ENCODE measurements at places on chromosomes 5 and 9.

DNA sequence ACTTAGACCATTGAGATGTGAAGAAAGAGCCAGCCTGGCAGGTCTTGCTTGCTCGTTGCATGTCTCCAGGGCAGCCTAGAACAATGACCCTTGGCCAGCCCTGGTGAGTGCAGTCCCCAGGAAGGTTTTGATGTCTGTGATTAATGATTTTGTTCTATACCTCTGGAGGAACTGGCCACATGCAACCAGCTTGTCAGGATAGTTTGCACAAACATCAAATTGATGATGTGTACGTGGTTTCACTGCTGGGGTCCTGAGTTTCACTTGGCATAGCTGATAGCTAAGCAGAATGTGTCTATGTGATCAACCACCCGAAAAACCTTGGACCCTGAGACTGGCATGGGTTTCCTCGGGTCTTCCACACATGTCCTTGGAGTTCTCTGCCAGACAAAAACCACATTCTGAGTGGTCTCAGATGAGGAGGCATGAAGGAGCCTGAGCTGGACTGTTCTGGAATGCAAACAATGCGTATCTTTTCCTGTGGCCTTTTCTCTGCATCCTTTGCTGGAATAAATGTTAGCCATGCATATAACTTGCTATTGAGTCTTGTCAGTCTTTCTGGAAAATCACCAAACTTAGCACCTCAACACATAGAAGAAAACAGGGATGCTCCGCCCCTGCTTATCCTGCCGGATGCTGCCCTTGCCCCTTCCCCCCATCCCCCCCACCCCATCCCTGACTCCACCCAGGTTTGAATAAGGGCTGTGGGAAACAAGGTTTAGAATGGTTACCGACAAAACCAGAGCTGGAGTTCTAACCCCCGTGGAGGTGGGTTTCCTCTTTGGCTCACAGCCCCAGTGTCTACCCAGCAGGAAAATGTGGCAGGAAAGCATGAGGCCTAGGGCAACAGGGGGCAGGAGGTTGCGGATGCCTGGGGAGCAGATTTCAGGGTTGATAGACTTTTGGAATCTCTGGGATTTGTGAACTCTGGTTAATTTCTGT lies 50.1 kb upstream of the ANKRD33B start:
- no peaks in the 10 kb centered on the region for H3K36me3 ChIP-seq
- peaks cover 11% of the 10 kb centered on the region for H3K4me1 ChIP-seq
- H3K27ac ChIP-seq: peak overlapping the region; percentile 66
- H3K27me3 ChIP-seq: no peaks in the 10 kb centered on the region
- DNase-seq: peak; percentile 54

- peaks cover 21% of the 10 kb centered on the region for H3K4me1 ChIP-seq
- no peak for DNase-seq
- H3K27me3 ChIP-seq: no peaks in the 10 kb centered on the region
- no peak overlapping the region for H3K4me3 ChIP-seq
- H3K36me3 ChIP-seq: peaks cover 4% of the 10 kb centered on the region
These were observed 34.4 kb downstream of the PAM start for GRCh38 chr5:102789469-102789868.

DNA sequence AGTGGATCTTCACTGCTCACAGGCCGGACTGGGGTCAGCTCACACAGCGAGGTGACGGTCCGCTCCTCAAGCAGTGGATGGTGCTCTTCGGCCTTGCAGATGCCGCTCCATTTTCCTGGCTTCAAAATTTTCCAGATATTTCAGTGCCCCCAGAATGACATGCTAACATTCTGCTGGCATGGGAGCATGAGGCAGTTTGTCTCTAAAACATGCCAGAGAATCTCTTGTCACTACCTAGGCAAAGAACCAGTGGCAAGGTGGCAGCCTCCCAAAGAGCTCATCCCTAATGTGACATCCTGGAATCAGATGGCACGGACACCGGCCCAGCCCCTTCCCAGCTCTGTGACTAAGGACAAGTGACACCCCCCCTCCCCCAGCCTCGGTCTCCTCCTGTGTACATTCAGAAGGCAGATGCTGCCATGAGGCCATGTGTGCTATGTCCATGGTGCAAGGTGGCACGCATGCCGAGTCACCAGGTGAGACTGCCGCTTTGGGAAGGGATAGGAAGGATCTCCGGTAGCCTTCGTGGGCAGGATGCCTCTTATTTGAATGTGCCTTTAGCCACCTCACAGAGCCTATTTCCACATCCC lies 2.7 kb downstream of the S1PR3 start:
- H3K27ac ChIP-seq: no peak overlapping the region
- no peak overlapping the region for H3K4me3 ChIP-seq
- DNase-seq: no peak

DNA sequence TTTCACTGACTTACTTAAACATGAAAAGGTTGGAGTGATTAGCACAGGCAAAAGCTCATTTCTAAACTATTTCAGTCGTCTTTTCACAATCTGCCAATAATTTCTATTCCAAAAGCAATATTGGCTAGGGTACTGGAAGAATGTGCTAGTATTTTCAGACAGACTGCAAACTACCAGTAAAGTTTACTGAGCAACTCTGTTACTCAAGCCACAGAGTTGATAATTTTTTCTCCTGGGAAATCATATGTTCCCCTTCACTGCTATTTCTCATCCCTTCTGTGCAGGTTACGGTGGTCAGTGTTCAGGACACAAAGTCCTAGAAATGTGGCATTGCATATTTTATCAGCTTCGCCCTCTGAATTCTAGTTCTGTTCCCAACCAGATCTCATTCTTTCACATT lies 343.3 kb upstream of the TNC start:
- no peak for DNase-seq
- H3K27me3 ChIP-seq: no peaks in the 10 kb centered on the region
- H3K4me1 ChIP-seq: peaks cover 33% of the 10 kb centered on the region
- H3K27ac ChIP-seq: no peak overlapping the region
- peaks cover 4% of the 10 kb centered on the region for H3K36me3 ChIP-seq
- no peak overlapping the region for H3K4me3 ChIP-seq

GRCh38 chr5:122019919-122020590 lies 58.0 kb downstream of the LOX start:
- peaks cover 8% of the 10 kb centered on the region for H3K4me1 ChIP-seq
- H3K36me3 ChIP-seq: peaks cover 28% of the 10 kb centered on the region
- no peak overlapping the region for H3K4me3 ChIP-seq
- no peaks in the 10 kb centered on the region for H3K27me3 ChIP-seq

GRCh38 chr9:21030389-21031035 lies 928 bp downstream of the HACD4 start:
- H3K36me3 ChIP-seq: no peaks in the 10 kb centered on the region
- H3K27ac ChIP-seq: no peak overlapping the region
- DNase-seq: no peak
- peaks cover 16% of the 10 kb centered on the region for H3K27me3 ChIP-seq
- no peak overlapping the region for H3K4me3 ChIP-seq

DNA sequence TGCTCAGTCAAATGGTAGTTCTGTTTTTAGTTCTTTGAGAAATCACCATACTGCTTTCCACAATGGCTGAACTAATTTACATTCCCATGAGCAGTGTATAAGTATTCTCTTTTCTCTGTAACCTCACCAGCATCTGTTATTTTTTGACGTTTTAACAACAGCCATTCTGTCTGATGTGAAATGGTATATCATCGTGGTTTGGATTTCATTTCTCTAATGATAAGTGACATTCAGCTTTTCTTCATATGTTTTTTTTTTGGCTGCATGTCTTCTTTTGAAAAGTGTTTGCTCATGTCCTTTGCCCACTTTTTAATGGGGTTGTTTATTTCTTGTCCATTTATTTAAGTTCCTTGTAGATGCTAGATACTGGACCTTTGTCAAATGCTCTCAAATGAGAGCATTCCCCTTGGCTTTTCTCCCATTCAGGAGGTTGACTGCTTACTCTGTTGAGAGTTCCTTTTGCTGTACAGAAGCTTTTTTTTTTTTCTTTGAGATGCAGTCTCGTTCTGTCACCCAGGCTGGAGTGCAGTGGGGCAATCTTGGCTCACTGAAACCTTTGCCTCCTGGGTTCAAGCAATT lies 58.7 kb upstream of the RGMB start:
- H3K4me1 ChIP-seq: peaks cover 15% of the 10 kb centered on the region
- no peaks in the 10 kb centered on the region for H3K27me3 ChIP-seq
- H3K4me3 ChIP-seq: no peak overlapping the region
- H3K36me3 ChIP-seq: peaks cover 13% of the 10 kb centered on the region
- no peak overlapping the region for H3K27ac ChIP-seq

- no peaks in the 10 kb centered on the region for H3K36me3 ChIP-seq
- no peak overlapping the region for H3K4me3 ChIP-seq
- peaks cover 5% of the 10 kb centered on the region for H3K4me1 ChIP-seq
These were observed 4.7 kb downstream of the BTNL9 start for GRCh38 chr5:181044662-181045305.

DNA sequence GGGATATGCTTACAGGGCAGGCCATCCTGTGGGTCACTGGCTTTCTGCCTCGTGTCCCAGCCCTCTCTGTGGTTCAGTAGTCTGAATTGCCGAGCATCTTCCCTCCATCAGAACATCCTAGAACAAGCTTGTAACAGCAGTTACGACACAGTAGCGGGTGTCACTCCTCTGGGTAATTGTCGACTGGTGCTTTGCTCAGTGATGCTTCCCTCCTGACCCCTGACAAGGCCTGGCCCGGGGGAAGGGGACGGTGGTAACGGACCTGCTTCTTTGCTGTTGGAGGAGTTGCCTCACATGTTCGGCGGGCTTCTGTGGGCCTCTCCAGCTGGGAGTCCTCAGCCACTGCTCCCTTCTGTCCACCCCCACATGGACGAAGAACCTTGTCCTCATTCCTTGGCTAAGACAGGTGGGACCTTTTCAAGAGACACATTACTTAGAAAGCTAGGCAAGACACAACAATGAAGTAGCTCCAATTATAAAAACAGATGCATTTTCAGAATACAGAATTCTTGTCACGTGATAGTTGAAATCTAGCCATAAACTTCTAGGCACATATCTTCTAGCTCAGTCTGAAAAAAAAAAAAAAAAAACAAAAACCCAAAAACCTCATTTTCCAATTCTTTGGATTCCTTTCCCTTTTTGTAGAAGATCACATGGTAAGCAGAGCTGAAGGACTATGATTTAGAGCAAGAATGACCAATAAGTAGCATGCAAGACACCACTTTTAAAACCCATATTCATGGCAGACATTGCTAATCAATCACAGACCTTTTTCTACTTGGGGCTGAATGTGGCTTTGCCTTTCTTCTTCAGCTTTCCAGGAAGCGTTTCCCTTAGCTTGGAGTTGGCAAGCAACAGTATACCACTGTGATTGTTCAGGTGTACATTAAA lies 25.0 kb downstream of the HMCN2 start:
- no peak overlapping the region for H3K4me3 ChIP-seq
- peaks cover 9% of the 10 kb centered on the region for H3K4me1 ChIP-seq
- no peaks in the 10 kb centered on the region for H3K36me3 ChIP-seq

GRCh38 chr9:135299239-135299590 lies 180.4 kb upstream of the PPP1R26 start:
- H3K27ac ChIP-seq: no peak overlapping the region
- H3K4me1 ChIP-seq: peaks cover 38% of the 10 kb centered on the region
- no peak for DNase-seq

DNA sequence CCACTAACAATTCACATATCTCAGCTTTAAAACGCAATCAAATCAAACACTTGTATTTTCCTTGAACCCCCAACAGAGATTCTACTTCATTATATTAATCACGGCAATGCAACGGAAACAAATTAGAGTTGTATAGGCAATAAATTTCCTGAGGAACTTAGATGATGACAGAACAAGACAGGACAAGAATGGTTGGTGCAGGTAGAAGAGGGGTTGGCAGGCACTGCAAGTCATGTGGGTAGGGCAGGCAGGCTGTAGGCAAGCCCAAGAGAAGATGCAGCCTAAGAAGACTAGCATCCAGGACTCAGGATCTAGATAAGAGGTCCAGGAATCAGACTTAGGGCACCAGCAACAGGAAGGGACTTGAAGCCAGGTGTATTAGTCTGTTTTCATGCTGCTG lies 16.6 kb upstream of the FEM1C start:
- peaks cover 18% of the 10 kb centered on the region for H3K4me1 ChIP-seq
- no peaks in the 10 kb centered on the region for H3K27me3 ChIP-seq
- H3K27ac ChIP-seq: no peak overlapping the region
- no peaks in the 10 kb centered on the region for H3K36me3 ChIP-seq
- no peak overlapping the region for H3K4me3 ChIP-seq

- H3K27me3 ChIP-seq: no peaks in the 10 kb centered on the region
- peak overlapping the region; percentile 56 for H3K27ac ChIP-seq
- no peak overlapping the region for H3K4me3 ChIP-seq
- peaks cover 46% of the 10 kb centered on the region for H3K4me1 ChIP-seq
- no peak for DNase-seq
- H3K36me3 ChIP-seq: no peaks in the 10 kb centered on the region
These were observed 3.9 kb upstream of the PLPP1 start for GRCh38 chr5:55538661-55539060.

GRCh38 chr9:33300546-33300945 lies 10.2 kb downstream of the NFX1 start:
- no peaks in the 10 kb centered on the region for H3K27me3 ChIP-seq
- H3K27ac ChIP-seq: no peak overlapping the region
- H3K4me1 ChIP-seq: no peaks in the 10 kb centered on the region
- H3K36me3 ChIP-seq: peaks cover 62% of the 10 kb centered on the region
- no peak overlapping the region for H3K4me3 ChIP-seq

- peaks cover 5% of the 10 kb centered on the region for H3K4me1 ChIP-seq
- no peaks in the 10 kb centered on the region for H3K27me3 ChIP-seq
- H3K27ac ChIP-seq: no peak overlapping the region
- no peaks in the 10 kb centered on the region for H3K36me3 ChIP-seq
- DNase-seq: no peak
These were observed 17.2 kb downstream of the FGF10 start for GRCh38 chr5:44372028-44372427.

DNA sequence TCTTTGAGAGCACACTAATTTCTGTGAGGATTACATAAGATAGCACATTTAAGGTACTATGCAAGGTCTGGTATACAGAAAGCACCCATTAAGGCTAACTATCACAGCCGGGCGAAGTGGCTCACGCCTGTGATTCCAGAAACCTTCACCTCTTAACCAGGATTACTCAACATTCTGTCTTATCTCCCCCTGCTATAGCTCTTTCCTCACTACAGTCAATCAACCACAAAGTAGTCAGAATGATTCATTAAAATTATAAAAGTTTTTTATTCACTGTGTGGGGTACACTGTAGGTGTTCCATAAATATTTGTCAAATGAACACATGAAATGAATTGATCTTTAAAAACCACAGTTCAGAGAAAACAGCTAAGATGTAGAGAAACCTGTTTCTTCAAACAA lies 48.7 kb downstream of the CHD1 start:
- peaks cover 77% of the 10 kb centered on the region for H3K36me3 ChIP-seq
- DNase-seq: no peak
- H3K4me3 ChIP-seq: no peak overlapping the region
- H3K27ac ChIP-seq: no peak overlapping the region
- H3K27me3 ChIP-seq: no peaks in the 10 kb centered on the region
- no peaks in the 10 kb centered on the region for H3K4me1 ChIP-seq

GRCh38 chr5:136202469-136203205 lies 9.7 kb upstream of the SMIM32 start:
- DNase-seq: peak; percentile 73
- H3K27me3 ChIP-seq: peaks cover 100% of the 10 kb centered on the region
- H3K4me3 ChIP-seq: peak overlapping the region; percentile 56
- H3K4me1 ChIP-seq: peaks cover 31% of the 10 kb centered on the region
- H3K27ac ChIP-seq: no peak overlapping the region

DNA sequence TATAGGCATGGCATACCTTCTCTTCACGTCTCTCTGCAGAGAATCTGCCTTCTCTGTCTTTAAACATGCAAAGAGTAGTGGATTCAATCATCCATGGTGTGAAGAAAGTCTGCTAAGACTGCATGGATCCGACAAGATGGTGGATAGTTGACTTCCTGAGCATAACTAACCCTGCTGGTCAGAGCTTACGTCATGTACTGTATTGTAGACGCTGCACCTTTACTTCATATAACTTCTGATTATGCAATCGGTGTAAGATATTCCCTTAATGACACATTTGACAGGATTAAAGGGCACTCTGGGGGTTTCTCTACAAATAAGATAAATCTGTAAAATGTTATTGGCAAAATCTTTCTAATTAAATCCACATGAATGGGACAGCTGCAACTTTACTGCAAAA lies 240.3 kb upstream of the NREP start:
- no peak overlapping the region for H3K27ac ChIP-seq
- no peak for DNase-seq
- H3K27me3 ChIP-seq: no peaks in the 10 kb centered on the region
- H3K36me3 ChIP-seq: peaks cover 4% of the 10 kb centered on the region
- H3K4me1 ChIP-seq: no peaks in the 10 kb centered on the region

Data from WTC11 (cell line).